ENCODE measurements at places on chromosomes 16 and 17.

GRCh38 chr17:19301973-19302372 is 60.5 kb downstream of the B9D1 start:
- DNase-seq, result no peak

- no peak for DNase-seq
These were observed 13.7 kb downstream of the CENPX start for GRCh38 chr17:82008941-82009405.

DNA sequence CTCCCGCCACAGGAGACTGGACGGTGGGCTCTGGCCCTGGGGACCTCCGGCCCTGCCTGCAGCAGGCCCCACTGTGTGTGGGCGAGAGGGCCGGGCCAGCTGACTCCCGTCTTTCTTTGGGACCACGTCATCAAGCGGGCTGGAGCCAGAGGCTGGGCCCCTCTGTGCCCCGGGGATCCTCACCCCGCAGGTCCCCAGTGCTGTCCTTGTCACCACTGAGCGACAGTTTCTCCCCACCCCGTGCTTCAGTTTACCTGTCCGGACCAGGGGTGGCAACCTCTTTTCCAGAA is 181.9 kb upstream of the ZNF469 start:
- no peak for DNase-seq

DNA sequence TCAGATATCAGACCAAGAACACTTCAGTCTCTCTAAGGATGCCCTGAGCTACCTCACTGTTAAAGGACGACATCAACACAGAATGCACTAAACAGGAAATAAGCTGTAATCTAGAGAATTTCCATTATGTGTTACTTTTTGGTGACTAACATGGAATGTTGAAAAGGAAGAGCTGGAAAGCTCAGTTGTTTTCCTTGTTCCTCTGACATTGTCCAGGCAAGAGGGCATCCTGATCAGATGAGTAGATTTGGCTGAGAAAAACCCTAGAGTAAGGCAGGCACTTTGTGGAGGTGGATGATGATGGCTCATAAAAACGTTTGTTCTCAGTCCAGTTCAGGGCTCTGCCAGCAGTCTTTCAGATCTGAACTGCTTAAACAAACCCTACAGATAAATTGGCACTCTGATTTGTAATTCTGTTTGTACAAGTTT is 34.0 kb downstream of the DGKE start:
- DNase-seq, result no peak

DNA sequence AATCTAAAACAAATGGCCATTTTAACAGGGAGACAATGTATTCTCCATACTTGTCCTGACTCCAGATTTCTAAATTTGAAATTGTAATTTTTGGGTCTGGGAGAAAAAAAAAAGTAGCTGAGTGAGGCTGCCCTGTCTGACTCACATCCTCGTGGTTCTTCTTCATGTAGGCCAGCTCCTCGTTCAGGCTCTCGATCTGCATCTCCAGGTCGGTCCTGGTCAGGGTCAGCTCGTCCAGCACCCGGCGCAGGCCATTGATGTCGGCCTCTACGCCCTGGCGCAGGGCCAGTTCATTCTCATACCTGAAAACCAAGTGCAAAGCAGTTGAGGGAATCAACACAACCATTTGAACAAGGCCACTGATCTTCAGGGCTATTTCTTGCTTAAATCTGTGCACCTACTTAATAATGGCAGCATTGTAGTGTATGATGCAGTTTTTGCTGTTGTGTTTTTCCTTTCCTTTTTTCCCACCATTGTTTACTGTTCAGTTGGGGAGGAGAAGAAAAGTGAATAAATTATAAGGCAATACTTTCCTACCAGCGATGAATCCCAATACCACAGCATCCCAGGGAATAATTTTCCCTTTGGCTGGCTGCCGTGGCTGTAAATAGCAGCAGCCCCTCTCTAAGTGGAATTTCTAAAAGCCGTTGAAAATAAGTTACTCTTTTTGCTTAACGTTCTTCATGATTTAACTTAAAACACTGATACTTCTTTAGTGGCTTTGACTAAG is 2.2 kb downstream of the KRT12 start:
- DNase-seq, result no peak

- no peak for DNase-seq
These were observed 77.1 kb upstream of the RPL38 start for GRCh38 chr17:74126179-74126900.

DNA sequence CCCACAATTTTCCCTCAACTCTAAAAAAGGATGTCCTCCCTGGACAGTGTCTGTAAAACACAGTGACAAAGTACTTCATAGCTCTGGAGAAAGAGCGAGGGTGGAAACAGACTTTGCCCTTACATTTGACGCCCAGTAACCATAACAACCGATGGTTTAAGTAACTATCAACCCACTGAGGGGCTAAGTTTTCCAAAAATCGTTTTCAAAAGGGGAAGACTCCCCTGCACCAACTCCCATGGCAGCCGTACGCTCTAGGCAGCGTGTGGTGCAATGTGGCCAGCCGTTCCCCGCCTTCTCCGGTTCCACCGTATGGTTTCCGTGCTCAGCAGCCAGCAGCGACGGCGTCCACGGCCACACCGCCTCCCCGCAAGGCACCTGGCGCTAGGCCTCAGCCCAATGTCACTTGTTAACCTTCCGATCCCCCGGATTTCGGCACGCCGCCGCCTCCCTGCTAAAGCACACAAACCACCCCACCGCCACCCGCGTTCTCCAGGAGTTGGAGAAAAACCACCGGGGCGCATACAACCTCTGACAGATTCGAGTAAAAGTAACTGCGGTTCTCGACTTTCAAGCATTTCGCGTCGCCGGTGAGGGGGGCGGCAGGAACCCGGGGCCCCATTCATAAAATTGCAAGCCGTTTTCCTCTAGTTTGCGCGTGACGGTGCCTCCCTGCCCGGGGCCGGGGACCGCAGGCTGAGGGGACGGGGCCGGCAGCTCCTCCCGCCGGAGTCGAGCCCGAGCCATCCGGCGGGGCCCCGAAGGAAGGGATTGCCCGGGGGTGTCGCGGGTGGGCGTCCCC is 661 bp downstream of the TEX2 start:
- peak; percentile 57 for DNase-seq

DNA sequence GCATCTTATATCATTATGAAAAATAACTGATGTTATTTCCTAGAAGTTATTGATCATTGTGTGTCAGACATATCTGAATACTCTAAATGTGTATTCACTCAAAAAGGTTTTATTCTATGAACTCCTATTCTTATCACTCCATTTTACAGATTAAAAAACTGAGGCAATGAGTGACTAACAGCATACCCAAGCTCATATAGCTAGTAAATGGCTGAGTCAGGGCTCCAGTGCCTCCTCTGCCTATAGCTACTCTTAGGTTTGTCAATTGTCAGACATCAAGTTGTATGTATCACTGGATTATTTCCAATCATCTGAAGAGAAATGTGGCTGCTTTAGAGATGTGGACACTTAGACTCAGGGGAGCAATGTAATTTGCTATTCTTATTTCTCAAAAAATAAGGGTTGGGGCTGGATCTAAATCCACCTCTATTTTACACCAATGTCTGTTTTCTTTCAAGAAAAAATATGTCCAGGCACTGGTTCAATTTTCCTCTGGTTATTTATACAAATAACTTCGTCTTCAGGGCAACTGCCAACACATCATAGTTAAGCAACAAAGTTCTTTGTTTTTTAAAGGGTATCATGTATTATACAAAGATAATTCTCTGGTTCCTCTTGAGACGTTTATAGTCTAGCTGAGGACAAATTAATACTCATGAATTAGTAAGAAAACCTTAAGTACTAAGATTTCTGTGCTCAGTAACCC is 328.9 kb upstream of the MAF start:
- DNase-seq, result no peak

DNA sequence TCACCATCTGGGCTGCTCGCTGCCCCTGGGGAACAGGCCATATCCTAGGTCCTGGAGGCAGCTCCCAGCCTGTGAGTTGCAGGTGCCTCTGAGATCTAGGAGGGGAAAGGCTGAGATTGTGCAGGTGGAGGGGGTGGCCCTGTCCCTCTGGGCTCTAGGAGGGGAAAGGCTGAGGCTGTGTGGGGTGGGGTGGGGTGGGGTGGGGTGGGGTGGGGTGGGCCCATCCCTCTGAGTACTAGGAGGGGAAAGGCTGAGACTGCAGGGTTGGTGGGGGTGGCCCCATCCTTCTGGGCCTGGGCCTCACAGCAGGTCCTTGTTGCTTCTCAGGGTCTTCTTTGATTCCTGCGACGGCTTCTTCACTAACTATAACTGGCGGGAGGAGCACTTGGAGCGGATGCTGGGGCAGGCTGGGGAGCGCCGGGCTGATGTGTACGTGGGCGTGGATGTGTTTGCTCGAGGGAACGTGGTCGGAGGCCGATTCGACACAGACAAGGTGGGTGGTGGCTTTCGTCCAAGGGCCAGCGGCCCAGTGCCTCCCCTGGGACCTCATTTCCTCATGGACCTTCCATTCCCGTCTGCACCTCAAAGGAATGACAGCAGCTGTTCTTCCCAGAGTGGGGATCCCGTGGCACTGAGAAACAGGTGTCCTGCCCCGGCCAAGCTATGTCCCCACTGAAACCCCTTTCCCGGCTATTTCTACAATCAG is 7.1 kb downstream of the ENGASE start:
- no peak for DNase-seq

All from KBM-7 (cell line).